H1 (cell line): ENCODE measurements at places on chromosomes 3 and 15.
A peak's percentile ranks its signal among the peaks of the same experiment; 100 is the strongest.

- no peak for DNase-seq
These were observed 8.7 kb downstream of the SLC6A6 start for GRCh38 chr3:14411166-14411526.

GRCh38 chr3:6425289-6425820 is 435.6 kb upstream of the GRM7 start:
- no peak for DNase-seq

DNA sequence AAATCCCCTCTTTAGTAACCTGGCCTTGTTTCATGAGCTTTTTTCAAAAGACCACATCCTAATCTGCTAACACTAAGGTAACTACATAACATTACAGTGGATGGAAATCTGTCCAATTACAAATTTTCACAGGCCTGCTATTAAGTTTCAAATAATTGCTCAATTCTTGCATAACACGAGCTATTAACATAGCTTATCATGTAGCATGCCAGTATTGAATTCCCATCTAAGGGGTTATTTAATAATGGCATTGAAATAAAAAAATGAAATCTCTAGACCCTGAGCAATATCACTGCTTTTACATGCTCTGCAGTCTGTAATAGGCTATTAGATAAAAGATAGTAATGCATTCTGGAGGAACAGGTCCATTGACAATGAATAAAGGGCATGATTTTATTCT is 748.3 kb upstream of the NECTIN3 start:
- no peak for DNase-seq

- no peak for DNase-seq
These were observed 69.6 kb downstream of the CGNL1 start for GRCh38 chr15:57445872-57446271.

DNA sequence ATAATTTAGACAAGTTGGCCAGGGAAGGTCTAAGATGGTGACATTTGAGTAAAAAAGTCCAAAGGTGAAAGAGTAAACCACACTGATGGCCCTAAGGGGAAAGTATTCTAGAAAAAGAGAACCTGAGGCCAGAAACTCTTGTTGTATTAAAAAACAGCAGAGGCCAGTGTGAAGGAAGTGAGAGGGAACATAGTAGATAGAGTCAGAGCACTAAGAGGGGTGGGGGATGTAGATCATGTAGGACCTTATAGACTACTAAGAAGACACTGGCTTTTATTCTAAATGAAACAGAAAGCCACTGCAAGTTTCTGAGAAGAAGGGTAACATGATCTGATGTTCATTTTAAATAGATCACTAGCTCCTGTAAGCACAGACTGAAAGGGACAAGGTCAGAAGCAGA is 14.5 kb downstream of the POLQ start:
- no peak for DNase-seq

- no peak for DNase-seq
These were observed 25.2 kb downstream of the CD200 start for GRCh38 chr3:112357930-112358780.

- no peak for DNase-seq
These were observed 1178.1 kb upstream of the GBE1 start for GRCh38 chr3:82939491-82940097.

DNA sequence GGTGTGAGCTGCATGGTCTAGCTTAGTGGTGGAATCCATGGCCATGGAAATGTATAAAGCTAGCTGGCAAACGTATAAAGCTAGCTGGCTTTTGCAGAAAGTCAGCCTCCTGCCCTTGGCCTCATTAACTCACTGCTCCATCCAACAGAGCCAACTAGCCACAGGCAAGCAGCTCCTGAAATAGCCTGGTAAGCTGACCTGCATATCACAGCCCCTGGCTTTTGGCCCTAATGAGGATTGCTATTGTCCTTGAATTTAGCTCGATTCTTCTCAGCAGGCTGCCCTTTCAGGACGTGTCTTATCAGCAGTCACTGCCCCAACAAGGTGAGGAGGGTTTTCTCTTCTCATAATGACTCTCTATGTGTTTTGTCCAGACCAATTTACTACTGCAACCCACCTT is 446.8 kb downstream of the WDR72 start:
- no peak for DNase-seq

- DNase-seq: no peak
These were observed 11.0 kb upstream of the PDCD6IP start for GRCh38 chr3:33787328-33788009.

DNA sequence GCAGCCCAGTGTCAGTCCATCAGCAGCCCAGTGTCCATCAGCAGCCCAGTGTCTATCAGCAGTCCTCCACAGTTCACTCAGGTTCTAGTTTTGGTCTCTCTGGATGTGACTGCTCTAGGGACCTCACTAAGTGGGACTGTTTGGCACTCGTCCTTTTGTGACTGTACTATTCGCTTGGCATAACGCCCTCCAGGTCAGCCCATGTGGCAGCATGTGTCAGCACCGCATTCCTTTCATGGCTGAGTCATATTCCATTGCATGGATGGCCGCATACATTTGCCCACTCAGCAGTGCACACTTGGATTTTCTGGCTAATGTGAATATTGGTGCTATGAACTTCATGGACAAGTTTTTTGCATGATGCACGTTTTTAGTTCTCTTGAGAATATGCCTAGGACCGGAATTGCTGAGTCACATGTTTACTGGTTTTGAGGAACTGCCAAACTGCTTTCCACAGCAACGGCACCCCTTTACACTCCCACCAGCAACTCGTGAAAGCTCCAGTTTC is 16.4 kb downstream of the CHST13 start:
- DNase-seq: no peak

DNA sequence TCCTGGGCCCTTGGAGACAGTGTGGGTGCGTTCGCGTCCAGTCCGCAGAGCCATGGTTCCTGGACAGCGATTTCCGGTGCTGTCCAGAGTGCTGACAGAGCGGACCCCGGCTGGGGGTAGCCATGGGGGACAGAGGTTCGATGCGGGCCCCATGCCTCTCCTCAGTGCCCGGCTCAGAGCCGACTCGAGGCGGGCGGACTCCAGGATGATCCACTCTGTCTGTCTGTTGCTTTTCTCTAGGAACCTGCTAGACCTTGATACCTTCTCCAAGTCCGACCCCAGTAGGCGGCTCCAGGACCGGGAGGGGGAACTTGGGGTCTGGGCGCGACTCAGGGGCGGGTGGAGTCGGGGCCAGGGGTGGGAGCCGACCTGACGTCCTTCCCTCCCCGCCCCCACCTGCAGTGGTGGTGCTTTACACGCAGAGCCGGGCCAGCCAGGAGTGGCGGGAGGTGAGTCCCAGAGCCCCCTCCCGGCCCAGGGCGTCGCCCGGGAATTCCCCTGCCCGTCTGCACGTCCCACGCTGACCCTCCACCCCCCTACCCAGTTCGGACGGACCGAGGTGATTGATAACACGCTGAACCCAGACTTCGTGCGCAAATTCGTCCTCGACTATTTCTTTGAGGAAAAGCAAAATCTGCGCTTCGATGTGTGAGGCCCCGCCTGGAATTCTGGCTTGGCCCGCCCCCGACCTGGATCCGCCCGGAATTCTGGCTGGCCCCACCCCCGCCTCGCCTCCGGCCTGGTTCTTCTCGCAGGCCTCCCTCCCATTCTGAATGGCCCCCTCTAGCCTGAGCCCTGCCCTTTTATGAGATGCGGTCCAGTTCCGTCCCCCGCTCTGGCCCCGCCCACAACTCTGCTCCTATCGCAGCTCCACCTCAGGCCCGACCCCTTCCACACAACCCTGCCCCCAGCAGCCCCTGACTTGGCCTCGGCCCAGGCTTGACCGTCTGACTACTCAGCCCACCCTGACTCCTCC is 1.0 kb downstream of the CPNE9 start:
- DNase-seq: peak; percentile 96

DNA sequence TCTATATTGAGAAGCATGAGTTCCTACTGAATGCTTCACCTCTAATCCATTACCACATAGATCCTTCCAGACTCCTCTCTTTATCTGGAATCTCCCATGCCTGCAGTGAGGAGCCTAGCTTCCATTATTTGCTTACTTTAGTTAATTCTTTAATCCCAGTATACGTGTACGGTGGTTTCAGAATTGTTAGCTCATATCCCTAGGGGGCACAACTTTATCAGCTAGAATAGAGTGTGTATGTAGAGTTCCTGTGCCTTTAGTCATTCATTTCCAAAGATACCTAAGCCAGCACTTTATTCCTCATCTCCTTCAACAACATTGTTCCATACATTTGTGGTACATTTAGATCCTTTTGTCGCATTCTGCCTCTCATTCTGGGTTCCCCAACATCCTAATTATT is 226.0 kb downstream of the TJP1 start:
- DNase-seq: no peak

DNA sequence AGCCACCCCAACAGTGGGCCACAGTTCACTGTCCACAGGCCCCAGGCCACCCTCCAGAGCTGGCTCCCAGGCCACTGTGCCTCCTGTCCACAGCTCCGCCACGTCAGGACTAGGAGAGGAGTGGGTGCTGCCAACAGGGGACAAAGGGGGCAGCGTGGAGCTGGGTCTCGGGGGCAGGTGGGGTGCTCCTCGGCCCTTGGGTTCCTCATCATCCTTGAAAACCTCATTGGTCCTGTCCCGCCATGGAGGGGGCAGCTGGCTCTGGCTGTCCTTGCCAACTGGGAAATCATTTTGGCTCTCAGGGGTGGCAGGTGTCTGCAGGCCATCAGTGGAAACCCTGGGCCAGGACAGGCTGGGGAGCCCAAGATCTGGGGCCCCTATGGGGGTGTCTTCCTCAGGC is 45.2 kb downstream of the ADAMTS7 start:
- DNase-seq: no peak

- no peak for DNase-seq
These were observed 12.0 kb downstream of the CSRNP1 start for GRCh38 chr3:39141171-39141995.

GRCh38 chr3:80754969-80755368 is 987.2 kb upstream of the ROBO1 start:
- no peak for DNase-seq

DNA sequence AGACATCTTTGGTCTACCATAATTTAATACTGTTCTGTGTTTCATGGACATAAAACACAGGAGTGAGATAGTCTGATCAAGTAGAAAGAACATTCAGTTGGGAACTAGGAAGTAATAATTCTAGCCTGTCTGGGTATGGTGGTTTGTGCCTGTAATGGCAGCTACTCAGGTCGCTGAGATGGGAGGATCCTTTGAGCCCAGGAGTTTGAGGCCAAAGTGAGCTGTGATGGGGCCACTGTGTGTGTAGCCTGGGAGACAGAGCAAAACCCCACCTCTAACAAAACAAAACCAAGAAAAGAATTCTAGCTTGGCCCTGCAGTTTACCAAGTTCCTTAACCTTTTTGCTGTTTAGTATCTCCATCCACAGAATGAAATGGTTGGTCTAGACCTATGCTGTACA is 36.8 kb downstream of the KAT2B start:
- DNase-seq: no peak

DNA sequence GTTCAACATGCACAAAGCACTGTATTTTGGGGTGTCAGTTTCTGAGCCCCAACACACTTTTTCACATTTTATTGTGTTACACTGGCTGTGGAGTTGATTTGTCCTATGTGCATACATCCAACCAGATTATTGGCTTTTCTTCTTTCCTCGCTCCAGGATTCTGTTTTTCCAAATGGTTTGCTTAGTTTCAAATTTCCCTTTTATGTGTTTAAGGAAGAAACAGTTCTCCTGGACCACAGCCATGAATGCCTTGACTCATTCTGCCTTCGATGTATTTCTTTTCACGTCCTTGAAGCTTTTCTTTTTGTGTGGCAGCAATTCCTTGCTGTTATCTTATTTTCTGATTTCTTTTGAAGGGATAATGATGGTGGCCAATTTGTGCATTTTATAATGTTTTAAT is 53.8 kb downstream of the CACNA2D3 start:
- DNase-seq: no peak

DNA sequence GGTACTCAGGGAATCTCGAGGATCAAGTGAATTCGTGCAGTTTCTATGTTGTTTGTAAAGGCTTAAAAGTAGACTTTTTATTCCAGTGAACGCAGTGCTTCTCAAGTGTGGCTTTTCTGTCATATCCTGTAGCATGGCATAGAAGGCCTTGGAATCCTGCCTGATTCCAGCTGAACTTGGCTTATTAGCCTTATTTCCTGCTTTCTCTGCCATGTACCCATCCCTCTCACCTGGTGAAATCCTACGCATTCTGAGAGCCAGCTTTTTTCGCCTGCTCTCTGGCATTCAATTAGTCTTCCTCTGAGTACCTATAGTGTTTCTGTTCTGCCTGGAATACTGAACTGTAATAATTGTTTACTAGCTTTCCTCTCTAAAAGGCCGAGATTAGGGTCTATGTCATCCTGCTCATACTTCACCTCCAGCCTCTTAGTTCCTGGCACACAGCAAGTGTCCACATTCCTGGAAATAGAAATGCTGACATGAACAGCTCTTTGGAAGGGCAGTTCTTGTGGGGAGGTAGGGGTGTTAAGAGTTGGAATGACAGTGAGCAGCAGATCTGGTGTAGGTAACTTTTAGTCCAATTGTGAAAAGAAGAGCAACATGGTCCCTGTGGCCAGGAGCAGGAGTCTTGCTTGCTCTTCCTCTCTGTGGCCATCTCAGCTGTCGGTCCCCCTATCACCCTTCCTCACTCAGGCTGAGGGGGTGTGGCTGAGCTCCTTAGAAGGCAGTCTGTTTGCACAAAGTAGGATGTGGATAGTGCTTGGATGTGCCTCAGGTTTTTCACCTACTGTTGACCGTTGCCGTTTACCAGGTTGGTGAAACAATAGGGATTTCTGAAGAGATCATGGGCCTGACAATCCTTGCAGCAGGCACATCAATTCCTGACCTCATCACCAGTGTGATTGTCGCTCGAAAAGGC is 30.4 kb downstream of the SLC24A1 start:
- DNase-seq: no peak

DNA sequence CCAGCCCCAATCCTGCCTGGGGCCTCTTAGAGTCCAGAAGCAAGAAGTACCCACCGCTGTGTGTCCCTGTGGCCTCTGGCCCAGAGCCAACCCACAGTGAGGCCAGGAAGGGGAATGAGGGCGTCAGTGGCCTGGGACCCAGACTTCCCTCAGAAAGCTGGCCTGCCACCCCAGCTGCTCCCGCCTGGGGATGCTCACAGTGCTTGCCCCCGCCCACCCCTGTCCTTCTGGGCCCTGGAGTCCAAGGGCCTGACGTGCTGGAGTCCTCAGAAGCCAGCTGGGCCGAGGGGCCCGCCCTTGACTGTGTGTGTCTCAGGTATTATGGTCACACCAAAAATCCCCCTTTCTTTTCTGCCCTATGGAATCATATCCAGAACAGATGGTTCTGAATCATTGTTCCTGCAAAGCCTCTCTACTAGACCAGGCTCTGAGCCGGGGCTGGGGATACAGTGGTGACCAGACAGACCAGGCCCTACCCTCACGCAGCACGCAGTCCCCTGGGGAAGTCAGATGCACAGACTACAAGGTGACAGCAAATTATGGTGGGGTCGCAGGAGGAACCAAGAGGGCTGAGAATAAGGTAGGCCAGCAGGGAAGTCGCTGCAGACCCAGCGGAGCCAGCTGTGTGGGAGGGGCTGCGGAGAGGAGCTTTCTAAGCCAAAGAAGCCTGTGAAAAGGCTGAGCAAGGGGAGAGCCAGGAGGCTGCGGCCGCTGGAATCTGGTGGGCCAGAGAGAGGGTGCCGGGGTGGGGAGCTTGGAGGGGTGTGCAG is 99.1 kb downstream of the VGLL4 start:
- no peak for DNase-seq

DNA sequence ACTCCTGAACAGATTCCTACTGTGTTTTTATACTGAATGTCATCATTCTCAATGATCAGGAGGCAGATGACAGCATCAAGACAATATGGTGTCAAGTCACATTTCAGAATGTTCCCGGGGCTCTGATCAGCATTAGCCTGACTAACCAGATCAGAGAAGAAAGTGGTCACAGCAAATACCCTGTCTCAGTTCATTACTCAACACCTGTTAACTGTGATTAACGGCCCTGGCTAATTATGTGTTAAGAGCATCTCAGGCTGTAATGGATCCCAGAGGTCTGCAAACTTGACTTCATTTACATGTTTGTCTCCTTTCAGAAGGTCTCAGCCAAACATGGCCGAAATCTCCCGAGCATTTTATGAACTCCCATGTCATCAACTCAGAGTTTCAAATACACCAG is 833.7 kb downstream of the FHIT start:
- no peak for DNase-seq
